Activated CD4-positive, alpha-beta T cell treated with anti-CD3 and anti-CD28 coated beads, Interleukin-2, Interleukin-4, amounts not matched to agents 100 ng/mL and 50 ng/mL, durations not matched to agents 16 hours and 8 hours (primary cell): ENCODE measurements at places on chromosomes 4 and X.

GRCh38 chrX:12974796-12975669 lies at the start of gene TMSB4X:
Gene TMSB4X, plus strand, starts transcription at chrX:12975110.
- peak; percentile 90 for DNase-seq

DNA sequence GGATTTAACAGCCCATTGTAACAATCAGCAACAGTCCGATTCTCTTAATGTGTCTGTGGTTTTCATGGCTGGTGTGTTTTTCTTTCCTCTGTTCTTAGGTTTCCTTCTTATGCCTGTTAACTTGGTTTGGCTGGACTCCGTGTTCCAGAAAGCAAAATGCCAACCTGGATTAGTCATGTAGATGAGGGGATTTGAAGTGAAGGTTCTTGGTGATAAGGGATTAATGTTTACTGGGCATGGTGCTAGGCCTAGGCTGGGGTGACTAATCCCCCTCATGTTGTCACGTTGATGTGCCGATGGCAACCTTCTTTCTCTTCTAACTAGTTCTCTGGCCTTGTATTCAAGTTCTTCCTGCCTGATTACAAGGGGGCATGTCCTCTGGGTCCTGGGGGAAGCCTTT lies 85.9 kb downstream of the REPS2 start:
- DNase-seq: no peak

GRCh38 chr4:1778642-1779392 lies 14.3 kb upstream of the FGFR3 start:
- DNase-seq: no peak

DNA sequence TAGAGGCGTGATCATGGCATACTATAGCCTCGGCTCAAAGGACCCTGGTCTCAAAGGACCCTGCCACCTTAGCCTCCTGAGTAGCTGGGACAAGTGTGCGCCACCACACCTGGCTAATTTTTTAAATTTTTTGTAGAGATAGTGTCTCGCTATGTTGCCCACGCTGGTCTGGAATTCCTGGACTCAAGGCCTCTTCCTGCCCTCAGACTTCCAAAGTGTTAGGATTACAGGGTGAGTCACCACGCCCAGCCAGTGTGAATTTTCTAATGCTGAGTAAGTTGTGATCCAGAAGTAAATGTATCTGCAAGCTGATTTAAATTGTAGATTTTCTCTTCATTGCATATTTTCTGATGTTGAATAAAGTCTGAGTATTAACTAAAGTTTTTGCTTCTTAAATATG lies 2.6 kb upstream of the ZNF674 start:
- no peak for DNase-seq

DNA sequence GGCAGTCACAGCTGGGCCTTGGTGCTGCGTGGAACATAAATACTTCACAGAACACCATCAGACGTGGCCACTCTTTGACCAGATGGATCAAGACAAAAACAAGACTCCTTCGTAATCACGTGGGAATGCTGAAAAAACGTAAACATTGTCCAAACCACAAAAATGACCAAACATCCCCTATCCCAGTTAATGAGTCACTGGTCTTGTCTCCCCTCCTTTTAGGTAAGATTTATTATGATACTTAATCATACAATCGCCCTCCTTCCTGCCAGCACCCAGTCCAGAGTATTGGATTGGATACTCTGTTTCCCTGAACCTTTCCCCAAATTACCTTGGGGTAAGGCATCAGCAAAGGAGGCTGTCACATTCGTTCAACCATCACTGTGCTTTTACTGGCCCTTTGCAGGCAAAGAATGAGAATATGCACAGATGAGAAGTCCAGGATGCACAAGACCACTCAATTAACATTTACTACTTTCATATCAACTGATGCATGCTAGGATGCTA lies 601 bp upstream of the TCEANC start:
- no peak for DNase-seq

DNA sequence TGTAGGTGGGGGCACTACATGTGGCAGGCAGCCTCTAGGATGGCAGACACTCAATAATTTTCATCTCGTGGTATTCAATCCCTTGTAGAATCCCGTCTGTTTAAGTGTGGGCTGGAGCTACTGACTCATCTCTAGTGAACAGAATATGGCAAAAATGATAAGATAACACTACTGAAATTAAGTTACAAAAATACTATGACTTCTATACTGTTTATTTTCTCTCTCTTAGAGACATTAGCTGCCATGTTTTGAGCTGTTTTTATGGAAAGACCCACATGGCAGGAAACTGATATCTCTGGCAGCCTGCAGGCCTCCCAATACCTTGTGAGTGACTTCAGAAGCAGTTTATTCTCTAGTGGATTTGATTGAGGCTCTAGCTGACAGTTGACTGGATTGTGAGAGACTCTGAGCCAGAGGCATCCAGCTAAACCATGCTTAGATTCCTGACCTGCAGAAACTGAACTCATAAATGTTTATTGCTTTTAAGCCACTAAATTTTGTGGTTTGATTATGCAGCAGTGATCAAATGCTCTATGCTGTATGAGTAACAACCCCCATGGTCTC lies 298.8 kb upstream of the CTSO start:
- DNase-seq: no peak

DNA sequence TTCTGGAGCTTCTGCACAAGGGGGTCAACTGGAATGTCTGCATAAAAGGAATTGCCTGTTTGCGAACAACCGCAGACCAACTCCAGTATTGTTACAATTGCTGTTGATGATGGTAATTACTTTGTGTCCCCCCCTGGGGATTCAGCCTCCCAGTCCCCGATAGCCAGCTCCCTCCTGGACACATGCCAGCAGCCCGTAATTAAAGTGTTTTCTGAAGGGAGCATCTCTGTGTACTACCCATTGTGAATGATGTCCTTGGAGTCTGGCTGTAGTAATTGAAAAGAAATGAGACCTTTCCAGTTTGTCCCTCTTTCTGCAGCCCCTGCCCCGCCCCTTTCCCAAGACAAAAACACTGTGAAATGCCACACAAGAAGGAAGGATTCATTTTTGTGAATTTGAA lies 377.1 kb upstream of the LCORL start:
- no peak for DNase-seq

- no peak for DNase-seq
These were observed 6.6 kb downstream of the TIMM17B start for GRCh38 chrX:48890934-48891401.

DNA sequence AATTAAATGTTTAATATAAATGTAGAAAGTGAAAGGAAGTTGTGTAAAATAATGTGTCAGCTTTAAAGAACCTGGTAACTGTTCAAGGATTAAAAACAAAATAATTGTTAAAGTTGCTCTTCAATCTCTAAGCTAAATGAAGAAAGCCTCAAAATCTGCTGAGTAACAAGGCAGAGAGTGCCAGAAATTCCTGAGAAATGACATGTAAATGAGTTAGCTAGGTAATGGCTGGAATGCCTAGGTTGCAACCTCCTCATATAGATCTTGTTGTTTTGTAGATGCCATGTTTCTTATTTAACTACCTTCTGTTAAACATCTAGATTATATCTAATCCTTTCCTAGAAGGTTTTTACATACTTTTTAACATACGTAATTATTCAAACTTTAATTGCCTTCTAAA lies 763.6 kb upstream of the AGA start:
- DNase-seq: no peak

DNA sequence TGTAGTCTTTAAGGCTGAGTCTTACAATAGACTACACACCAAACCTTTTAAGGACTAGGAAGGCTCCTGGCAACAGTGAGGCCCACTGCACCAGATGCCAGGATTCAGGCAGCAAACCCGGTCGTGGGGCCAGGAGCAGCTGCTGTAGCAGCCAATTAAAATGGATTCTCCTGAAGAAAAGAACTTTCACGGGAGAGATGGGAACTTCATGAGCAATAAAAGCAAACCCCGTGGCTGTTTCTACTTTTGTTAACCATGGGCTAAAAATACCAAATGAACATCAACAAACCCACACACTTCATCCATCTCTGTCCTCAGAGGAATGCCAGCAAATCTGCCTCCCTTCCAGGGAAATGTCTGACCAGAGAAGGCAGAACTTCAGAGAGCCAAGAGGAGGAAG lies 101.4 kb downstream of the BTC start:
- DNase-seq: no peak

- no peak for DNase-seq
These were observed 92.8 kb downstream of the AMELX start for GRCh38 chrX:11386001-11386523.

DNA sequence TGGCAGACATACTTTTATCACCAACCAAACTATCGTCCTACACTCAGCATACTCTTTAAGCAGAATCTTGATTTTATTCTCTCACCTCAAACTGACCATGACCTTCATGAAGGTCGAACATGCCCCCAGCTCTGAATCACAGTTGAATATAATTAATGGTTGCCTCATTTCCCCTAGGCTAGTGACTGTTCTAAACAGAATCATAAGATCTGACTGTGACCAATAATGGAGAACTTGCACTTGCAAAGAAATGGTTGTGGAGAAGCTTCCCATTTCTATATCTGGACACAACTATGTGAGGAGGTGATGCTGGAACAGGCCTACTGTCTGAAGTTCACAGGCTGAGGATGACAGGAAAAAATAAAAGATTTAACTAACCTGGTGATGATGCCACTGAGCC lies 85.1 kb downstream of the PDGFC start:
- no peak for DNase-seq

DNA sequence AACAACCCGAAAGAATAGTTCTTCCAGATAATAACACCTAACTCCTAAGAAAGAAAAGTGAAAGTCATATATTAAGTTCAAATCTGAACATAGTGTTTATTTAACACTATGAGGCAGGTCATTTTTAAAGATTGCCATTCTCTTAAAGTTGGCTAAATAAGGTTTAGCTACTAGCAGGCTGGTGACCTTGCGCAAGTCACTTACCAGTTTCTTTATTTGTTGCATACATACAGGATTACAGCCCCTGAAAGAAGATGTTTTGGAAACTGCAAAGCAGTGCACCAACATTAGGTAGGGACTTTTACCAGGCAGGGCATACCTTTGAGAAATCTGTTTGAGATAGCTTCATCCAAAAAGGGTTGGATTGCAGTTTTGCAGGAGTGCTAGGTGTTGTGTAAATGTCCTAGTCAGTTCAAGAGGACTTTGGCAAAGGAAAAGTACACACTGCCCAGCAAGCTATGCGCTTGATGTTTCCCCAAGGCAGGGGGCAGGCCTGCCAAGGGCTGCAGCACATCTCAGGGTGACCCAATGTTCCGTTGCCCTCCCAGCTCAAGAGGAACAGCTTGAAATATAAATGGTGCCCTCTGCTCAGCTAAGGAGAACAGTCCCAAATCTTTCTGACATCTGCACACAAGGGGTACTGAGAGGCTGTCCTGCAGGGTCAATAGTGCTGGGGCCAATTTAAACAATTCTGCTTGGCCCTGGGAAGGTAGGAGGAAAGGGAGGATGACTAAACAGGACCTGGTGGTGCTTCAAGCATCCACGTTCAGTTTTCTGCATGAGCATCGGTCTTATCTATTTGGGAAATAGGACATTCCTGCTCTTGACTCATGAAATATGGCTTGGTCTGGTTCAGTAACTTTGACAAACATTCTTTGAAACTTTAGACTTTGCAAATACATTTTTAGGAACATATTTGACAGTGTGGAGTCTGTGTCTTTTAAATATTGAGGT lies 130.8 kb downstream of the COL4A6 start:
- no peak for DNase-seq

DNA sequence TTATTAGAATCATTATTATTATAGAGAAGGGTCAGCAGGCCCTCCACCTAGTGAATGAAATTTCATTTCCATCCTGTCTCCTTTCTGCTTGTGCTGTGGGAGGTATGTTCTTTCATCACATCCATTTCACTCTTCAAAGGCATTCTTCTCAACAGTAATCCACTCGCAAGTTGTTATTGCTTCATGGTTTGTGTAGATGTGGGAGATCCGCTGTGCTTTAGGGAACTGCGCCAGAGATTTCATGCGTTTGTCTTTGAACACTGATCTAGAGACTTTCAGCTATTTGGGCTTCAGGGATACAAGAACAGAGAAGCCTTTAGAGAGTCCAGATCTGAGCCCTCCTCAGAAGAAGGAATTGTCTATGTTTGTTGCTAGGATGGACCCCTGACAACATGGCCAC lies 53.5 kb upstream of the PUDP start:
- no peak for DNase-seq

GRCh38 chr4:145921231-145921630 lies 17.4 kb downstream of the ZNF827 start:
- no peak for DNase-seq

- DNase-seq: no peak
These were observed 9.1 kb downstream of the CXCR3 start for GRCh38 chrX:71609095-71609750.

GRCh38 chr4:72997409-72997808 lies 72.1 kb downstream of the COX18 start:
- DNase-seq: no peak

DNA sequence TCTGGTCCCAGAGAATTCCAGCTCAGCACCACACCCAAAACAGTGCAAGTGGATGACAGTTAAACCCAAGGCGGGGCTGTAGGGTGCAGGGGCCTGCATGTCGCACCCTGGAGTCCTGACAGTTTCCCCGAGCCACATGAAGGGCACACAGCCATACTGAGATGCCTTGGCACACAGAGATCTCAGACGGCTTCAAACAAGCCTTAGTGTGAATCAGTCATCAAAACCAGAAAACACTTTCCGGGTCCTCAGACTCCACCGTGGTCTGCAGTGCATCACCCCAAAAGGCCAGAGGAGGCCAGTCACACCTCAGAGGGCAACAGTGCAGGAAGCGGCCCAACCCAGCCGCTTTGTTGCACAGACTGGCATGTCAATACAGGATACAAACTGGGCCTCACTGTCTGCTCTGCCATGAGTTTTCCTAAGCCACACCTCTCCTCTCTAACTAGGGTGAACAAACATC lies 64.6 kb upstream of the ENPP6 start:
- DNase-seq: peak; percentile 90

DNA sequence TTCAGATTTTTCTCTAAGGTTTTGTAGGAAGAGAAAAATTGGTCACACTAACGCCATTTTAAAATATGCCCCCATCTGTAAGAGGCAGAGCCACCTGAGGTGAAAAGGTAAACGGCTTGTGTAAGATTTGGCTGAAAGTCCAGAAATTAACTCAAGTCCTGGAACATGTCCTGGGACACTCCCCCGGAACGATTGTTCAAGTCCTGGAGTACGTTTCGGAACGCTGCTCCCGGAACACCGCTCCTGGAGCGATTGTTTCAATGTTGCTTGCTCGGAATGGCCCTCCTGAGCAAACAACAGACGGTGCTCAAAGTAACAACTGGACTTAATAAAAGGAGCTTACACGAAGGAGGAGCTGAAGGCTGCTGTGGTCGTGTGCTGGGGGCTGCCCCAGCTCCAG lies 796.5 kb upstream of the SLIT2 start:
- DNase-seq: no peak

- peak; percentile 61 for DNase-seq
These were observed 512 bp upstream of the ANTXR2 start for GRCh38 chr4:80073473-80074008.

DNA sequence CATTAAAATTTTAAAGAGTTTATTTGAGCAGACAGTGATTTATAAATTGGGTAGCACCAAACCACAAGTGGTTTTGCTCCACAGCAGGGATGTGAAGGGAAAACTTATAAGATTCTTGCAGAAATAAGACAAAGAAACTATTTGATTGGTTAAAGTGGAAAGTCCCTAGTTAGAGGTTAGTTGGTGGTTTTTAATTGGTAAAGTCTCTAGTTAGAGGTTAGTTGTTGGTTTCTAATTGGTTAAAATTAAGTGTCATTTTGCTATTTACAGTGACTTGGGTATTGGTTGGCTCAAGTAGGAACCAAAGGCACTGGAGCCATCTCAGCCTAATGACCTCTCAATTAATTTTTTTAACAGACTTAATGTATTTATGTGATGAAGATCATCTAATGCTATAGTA lies 23.0 kb downstream of the ATG4A start:
- no peak for DNase-seq
